NCI-H748 treated with DMSO at 0.1 percent for 48 hours (cell line): ENCODE measurements at places on chromosomes 13 and 19.

DNA sequence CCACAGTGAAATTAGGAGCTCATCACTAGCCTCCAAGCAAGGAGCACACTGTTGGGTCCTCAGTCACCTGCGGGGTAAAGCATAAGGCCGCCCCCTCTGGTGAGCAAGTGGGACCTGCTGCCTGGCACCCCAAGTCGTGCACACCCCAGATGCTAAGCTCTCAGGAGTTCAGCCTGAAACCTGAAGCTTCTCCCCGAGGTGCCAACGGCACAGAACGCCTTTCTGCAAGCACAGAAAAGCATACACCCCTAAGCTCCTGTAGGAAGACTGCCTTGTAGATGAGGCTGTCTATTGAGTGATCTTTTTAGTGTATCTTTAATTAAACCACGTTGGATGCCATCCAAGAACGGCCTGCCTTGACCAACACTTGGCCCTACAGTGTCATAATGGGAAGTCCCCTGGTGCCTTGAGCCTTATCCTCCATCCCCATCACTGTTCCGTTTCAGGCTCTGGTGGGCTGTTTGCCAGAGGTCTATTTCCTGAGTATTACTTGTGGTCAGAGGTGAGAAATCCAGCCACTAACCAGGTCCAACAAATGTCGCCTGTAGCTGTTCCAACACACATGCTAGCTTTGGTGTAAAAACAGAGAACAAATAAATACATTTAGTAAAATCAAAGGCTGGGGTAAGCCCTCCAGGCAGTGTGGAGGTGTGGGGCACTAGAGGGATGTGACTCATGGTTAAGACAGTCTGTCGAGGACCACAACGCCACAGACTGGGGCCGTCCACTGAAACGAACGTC is 44.8 kb downstream of the C13orf42 start:
- no peak for DNase-seq

GRCh38 chr13:81106348-81106747 is 765.4 kb upstream of the SPRY2 start:
- peak; percentile 66 for DNase-seq

DNA sequence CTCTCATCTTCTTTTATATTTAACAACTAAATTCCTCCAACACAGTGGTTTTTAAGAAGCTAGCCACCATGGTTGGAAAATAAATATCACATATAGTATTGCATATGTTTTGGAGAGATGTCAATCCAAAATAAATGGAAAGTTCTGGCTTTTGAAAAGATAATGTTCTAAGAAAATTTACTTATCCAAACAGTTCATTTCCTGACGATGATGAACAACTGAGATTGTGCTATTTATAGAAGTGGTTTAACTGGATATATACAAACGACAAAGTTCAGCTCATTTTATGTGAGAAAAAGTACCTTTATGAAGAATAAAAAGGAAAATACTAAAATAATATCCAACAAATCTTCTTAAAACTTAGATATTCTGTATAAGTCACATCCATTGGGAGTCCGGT is 174.7 kb downstream of the MZT1 start:
- no peak for DNase-seq

DNA sequence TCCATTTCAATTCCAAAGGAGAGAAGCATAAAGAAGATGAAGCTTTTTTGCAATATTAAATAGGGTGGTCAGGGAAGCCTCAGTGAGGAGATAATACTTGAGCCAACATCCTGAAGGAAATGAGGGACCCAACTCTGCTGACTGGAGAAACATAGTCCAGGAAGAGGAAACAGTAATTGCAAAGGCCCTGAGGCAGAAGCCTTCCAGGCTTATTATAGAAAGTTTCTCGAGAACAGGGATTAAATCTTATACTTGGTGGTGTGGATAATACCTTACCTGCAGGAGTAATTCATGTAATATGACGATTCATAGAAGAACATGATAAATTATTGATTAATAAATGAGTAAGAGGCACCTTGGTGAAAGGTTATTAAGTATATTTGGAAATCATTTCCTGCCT is 1.0 kb upstream of the RFC3 start:
- DNase-seq = no peak

- DNase-seq = no peak
Measured at GRCh38 chr13:20873348-20873747, 29.2 kb downstream of the XPO4 start.

GRCh38 chr19:14450168-14450874 is 17.2 kb downstream of the PKN1 start:
- DNase-seq = no peak
